ENCODE measurements at places on chromosomes 1 and 21.

DNA sequence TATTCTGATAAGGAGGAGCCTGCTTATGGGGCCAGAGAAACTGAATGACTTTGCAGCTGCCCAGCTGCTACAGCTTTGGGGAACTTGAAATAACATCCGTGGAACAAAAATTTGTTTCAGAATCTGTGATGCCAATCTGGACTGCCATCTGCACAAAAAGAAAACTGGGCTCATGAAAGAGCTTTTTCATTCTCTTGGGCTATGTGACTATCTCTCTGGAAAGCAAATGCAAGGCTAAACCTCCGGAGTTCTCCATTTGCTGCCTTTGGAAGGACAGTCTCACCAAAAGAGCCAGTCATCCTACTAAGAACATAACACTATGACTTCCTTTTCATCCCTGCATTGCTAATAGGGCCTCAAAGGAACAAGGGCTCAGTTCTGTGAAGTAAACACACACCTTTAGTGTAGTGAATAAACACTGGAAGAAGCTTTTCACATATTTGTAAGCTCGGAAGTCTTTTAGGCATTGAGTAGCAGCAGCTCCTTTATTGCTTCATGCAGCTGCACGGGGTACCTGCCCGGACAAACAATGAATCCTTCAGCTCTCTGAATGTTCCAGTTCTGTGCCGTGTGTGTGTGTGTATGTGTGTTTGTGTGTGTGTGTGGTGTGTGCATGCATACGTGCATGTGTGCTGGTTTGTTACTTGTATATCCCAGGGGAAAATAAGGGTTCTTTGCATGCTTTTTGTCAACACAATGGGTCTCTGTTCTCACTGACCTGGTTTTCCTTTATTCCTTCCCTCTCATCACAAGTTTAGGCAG is 255.5 kb upstream of the SGIP1 start:
- DNase-seq = peak; percentile 26

GRCh38 chr1:233079574-233079973 is 129.2 kb downstream of the NTPCR start:
- DNase-seq = no peak

GRCh38 chr1:10444795-10445397 is 4.9 kb upstream of the CORT start:
- no peak for DNase-seq

GRCh38 chr1:50724626-50725286 is 235.3 kb downstream of the FAF1 start:
- DNase-seq = peak; percentile 48

GRCh38 chr1:55781944-55782482 is 566.8 kb upstream of the USP24 start:
- no peak for DNase-seq

Data from inflammatory macrophage (primary cell).